ENCODE measurements at places on chromosomes 13 and 19.

DNA sequence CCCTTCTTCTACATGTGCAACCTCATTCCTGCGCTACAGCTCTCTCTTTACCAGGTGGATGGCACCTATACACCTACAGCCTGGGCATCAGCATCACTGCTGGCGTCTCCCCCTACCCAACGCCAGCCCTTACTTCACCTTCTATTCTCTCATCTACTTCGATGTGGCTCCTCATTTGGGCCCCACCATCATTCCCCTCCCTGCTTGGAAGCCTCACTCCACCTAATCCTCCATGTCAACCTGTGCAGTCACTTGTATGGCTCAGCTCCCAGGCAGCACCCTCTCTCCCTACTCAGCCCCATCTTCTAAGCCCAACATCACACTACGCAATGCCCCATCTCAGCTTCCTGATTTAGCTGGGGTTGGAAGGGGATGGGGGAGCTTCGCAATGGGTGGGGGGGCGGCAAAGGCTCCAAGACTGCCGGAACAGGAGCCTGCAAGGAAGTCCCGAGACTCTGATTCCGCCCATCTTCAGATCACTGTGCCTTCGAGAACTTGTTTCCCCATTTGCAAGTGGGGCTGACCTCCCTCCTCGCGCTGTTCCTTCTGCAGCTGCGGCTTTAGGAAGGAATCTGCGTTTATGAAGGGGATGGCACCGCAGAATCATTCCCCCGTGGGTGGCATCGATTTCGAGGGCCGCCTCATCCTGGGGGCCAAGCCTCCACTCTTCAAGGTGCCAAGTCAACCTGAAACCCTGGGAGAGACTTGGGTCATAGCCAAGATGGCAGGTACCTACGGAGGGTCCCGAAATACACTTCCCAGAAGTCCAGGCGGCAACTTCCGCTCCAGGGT, 913 bp downstream of the MZF1 start:
- DNase-seq = no peak

DNA sequence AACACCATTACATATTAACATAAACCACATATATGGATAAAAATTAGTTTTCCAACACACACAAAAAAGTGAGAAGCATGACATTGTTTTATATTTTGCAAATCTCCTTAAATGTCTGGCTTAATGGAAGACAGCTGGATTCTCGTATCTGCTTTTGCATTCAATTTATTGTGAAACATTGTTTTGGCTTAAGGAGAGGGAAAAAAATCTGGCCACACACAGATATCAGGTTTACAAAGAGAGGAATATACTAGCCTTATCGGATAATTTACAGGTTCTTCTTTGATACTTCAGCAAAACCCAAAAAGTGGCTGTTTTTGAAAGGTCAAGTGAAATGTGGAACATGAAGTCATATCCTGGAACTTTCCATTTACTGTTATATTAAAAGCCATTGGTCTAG, 523.5 kb upstream of the ARGLU1 start:
- no peak for DNase-seq

- no peak for DNase-seq
These were observed 24.1 kb downstream of the NKPD1 start for GRCh38 chr19:45136507-45137178.

DNA sequence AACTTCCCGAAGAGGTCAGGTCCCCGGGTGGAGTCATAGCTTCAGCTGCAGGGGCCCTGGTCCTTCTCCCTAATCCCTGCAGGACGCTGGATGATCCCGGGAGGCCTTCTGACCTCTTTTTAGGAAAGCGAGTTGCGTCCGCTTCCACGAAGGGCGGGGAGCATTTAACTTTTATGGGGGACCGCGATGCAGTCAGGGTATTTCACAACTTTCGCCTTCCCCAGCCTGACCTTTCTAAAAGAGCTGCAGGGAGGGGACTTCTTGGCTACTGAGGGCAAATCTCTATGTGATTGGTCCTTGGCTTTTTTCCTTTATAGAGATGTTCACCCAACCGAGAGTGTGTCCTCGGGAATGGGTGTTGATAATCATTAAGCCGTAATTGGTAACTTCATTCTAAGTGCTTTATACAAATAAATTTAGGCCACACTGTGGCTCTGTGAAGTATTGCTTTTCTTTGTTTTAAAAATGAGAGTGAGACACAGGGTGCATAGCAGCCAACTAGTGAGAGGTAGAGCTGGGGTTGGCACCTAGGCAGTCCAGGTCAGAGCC, 778 bp downstream of the ZNF230 start:
- no peak for DNase-seq

- DNase-seq = no peak
These were observed 109.3 kb downstream of the RXFP2 start for GRCh38 chr13:31848621-31849020.

- DNase-seq = no peak
These were observed 114.2 kb upstream of the UQCRFS1 start for GRCh38 chr19:29326849-29327840.

GRCh38 chr13:112647256-112647655, 42.6 kb upstream of the ATP11A start:
- DNase-seq = no peak

- DNase-seq = no peak
These were observed 69.3 kb upstream of the USE1 start for GRCh38 chr19:17145546-17146497.

DNA sequence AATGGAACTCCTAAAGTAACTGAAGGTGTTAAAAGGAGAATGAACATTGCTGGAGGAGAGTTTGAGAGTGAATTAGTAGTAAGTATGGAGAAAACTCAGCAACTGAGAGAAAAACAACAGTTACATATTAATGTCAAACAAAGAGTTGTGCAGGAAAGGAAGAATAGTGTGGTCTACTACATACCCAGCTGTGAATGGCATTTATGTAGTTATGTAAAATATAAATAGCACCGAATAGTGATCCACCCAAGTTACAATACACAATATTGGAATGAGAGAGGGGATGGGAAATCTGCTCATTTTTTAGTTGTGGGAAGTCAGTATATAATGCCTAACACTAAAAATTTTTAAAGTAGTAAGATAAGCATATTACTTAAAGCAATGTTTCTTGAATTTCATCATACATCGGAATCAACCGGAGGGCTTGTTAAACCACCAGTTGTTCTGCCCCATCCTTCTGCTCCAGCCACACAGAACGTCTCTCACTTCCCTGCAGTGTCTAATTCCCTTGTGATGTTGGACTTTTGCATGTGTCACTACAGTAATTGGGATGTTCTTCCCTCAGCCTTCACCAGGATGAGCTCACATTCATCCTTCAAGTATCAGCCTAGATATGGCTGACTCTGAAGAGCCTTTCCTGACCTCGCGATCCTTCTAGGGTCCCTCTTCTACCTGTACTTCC, 11.5 kb downstream of the CCDC70 start:
- no peak for DNase-seq

DNA sequence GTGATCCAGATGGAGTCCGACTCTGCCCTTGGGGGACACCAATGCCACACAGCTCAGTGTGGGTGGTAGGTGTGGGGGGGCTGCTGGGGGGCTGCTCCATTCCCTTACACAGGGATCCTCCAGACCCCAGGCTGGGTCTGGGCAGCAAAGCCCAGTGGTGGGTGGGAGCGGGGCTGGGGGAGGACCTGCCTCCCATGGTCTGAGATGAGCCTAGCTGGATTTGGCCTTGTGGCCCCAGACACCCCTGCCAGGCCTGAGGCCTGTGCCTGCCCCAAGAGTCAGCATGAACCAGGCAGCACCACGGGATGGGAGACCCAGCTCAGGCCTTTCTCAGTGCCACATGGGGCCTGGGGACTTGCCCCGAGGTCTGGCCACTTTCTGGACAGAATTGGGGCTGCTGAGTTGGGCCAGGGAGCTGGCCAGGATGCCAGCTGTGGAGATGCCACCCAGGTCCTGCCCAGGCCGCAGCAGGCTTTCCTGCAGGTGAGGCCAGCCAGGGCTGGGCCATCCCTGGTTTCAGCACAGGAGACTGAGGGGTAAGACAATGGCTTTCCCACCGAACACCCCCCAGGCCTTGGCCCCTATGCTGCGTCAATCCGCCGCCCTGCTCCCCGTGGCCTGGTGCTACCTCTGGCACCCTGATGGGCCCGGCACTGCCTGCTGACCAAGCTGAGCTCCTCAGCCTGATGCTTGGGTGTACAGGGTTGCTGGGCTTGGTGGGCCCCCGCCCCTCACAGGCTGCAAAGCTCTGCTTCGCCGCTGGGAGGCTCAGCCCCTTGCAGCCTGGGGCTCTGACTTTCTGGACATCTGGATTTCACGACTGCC, 24.2 kb downstream of the CEBPG start:
- no peak for DNase-seq

- no peak for DNase-seq
These were observed 1546.2 kb downstream of the OLFM4 start for GRCh38 chr13:54574791-54575190.

GRCh38 chr13:87678372-87678752, 7.2 kb downstream of the SLITRK5 start:
- no peak for DNase-seq

DNA sequence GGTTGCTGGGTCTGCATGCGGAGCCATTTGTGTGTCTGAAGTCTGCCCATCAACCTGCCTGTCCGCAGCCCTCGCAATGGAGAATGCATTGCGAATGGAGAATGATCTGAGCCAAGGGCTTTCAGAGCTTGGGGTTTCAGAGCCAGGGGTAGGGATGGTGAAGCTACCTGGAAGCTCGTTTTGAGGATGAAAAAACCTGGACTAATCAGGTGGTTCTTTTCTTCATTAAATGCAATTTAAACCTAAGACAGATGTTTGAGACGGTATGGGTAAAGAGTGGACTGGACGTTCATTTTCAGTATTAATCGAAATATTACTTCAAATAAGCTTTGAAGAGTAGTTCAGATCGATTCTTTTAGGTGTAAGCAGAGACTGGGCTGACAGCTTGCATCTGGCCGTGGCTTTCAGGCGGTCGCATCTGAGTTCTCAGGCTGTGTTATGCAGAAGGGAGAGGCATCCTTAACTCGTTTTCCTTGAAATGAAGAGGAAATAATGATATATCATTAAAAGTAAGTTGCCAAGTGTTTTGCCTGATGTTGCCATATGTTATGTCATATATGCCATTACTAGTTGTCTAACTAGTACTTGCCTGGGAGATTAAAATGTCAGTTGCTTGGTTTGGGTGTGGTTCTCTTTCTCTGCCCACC, 801 bp downstream of the MCF2L start:
- DNase-seq = no peak

- peak; percentile 83 for DNase-seq
These were observed 328.1 kb downstream of the MYO16 start for GRCh38 chr13:108957369-108958012.

DNA sequence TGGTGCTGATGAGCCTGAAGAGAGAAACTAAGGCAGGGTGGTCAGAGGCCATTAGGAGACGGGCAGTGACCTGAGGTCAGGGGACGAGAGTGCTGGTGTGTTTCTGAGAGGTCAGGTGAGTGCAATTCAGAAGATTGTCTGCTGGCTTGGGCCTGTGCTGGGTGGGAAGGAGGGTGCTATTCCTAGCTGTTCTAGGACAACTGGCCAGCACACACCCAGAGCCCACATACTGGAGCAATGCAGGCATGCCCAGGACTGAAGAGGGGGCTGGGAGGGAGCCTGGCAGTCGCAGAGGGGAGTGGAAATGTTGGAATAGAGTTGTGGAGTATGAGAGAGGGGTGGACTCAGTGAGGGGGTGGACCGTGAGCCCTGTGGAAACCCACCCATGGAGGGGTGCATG, 16.5 kb downstream of the ARHGEF7 start:
- no peak for DNase-seq

DNA sequence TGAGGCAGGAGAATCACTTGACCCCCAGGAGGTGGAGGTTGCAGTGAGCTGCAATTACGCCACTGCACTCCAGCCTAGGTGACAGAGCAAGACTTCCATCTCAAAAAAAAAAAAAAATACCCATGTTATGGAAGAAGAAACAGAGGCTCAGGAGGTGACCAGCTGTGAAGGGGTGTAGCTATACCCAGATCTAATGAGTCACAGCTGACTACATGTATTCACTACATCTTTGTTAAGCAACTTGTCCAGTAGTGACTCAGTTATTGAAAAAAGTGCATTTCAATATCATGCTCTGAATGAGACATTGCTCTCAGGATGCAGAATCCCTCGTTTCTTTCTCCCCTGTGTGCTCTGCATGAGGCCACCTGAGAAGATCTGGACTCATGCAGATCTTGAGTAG, 16.1 kb upstream of the SPART start:
- DNase-seq = peak; percentile 25

DNA sequence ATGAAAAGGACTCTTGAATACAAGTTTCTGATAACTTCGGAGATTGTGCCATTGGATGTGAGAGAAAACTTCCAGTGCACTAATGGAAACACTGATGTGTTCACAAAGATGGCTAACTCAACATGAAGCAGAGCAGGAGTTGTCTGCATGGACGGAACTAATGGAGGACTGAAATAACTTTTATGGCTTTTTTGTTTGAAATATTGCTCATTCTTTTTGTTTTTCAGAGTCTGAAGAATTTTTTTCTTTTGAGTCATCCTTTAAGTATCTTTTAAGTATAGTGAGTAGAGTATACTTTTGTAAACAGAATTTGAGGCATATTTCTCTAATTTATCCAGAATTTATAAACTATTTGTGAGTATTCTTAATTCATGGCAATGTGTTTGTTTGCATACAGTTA, 25.7 kb downstream of the CRYL1 start:
- DNase-seq = peak; percentile 37

DNA sequence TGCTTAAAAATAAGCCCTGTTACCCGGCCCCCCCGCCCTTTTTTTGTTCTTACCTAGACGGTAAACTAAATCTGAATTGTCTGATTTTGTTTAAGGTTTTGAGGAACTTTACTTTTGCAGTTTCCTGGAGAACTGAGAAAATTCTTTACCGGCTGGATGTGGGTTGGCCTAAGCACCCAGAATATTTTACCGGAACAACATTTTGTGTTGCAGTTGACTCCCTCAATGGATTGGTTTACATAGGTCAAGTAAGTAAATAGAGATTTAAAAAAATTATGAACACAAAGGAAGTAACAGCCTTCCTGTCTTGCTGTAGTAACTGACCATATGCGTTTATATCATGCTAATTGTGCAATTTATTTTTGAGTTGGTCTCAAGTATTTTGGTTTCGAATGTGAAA, 785 bp downstream of the NHLRC3 start:
- DNase-seq = no peak

- DNase-seq = no peak
These were observed 1201.1 kb upstream of the SLC10A2 start for GRCh38 chr13:104267206-104267811.

DNA sequence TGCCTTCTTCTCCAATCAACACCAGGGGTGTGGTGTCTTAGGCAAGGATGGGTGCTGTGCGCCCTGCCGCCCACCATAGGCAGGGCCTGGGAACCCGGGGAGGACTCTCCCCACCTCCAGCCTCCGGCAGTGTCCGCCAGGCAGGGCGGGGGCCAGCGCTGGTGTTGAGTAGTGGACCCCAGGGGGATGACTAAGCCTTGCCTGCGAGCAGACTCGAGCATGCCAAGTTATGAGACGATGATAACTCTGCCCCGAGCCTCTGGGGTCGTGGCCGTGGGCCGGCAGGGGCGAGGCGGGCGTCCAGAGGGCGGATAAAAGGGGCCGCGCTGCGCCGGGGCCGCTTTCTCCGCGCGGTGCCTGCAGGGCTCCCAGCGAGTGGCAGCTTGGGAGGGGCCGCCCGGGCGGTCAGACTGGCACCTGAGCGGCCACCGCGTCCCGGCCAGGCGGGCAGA, at the start of gene MEDAG:
Gene MEDAG, plus strand, starts transcription at position 340 of the 452 bp plus-strand sequence. CDS start 245 bp downstream, outside the sequence.
- no peak for DNase-seq
